Stimulated activated CD4-positive, alpha-beta T cell treated with anti-CD3 and anti-CD28 coated beads, Interleukin-4, amount 100 ng/mL, for 1 hour (primary cell): ENCODE measurements at places on chromosomes 13 and 19.

- no peak for DNase-seq
These were observed 461 bp upstream of the TM9SF2 start for GRCh38 chr13:99500839-99501183.

DNA sequence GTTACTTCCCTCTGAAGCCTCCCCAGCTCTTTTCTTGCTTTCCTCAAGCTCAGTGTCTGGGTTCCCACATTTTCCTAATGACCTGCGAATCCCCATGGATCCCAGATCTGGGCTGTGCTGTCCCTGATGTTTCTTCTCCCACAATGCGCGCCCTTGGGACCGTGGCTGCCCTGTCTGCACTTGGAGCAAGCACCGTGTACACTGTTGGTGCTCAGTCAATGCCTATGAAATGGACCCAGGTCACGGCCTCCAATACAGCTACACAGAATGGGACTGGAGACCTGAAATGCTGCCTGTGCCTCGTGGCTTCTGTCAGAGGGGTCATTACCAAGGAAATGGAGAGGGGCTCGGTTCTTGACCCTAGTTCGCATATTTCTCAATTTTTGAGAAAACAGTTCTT is 160.1 kb upstream of the SOX1 start:
- DNase-seq: no peak

DNA sequence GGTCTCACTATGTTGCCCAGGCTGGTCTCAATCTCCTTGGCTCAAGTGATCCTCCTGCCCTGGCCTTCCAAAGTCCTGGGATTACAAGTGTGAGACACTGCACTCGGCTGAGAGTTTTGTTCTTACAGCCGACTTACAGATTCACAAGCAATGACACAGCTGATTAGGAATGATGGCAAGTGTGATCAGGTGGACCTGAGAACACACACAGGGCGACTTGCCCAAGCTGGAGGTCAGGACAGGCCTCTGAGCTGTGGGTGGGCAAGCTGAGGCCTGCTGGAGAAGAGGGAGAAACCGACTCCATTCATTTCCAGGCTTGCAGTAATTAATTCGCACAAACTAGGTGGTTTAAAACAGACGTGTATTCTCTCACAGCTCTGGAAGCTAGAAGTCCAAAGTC is 8.1 kb upstream of the ATG4D start:
- DNase-seq: no peak

DNA sequence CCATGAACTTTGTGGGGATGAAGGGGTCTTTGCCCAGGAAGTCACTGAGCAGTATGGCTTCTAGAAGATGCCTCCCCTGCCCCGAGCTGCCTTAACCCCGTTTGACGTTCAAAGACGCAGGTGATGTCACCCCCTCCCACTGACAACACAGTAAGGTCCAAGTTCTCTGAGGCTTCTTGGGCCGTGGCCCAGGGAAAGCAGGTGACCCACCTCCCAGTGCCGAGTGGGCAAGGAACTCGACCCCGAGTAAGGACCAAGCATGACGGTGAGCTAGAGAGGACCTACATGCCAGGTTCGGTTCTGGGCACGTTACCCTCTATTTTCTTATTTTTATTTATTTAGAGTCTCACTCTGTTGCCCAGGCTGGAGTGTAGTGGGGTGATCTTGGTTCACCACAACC is 81.3 kb downstream of the SLC6A16 start:
- no peak for DNase-seq

DNA sequence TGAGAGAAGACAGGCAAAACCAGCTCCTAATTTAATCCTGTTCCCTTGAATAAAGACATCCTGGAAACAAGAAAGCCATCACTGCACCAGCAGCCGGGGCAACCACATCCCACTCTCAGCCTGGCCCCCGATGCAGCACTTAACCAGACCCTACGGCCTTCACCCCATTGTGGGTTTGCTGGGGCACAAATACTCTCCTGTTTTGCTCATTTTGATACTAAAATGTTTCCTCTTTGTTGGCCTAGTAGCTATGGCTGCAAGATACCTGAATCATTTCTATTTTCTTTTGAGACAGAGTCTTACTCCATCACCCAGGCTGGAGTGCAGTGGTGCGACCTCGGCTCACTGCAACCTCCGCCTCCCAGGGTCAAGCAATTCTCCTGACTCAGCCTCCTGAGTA is 28.4 kb downstream of the ANKRD27 start:
- no peak for DNase-seq

DNA sequence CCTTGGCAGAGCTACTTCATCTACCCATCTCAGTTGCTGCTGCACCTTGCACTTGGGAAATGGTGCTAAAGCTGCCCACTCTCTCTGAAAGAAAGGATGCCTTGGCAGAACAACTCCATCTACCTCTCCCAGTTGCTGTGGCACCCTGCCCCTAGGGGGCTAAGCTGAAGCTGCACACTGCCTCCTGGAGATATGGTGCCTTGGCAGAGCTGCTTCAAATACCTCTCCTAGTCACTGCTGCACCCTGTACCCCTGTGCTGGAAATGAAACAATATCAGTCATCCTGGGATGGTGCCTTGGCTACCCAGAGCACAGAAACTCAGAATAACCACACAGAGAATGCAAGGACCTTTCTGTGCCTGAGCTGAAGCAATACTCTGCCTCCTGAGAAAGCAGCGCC is 615.8 kb downstream of the DIAPH3 start:
- DNase-seq: no peak

DNA sequence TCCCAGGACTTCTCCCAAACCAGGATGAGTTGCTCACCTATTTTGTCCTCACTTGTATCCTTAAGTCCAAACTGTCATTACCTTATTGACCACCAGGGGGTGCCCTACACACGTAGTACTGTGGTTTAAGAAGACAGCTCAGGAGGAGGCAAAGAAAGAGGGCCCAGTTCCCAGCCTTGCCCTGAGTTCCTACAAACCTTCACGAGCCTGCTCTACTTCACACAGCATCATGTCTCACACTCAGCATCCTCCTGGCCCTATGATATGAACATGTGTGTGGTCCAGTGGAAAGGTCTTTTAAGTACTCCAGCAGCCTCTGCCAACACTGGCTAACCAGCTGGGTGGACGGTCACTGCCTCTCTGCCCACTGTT is 8.1 kb upstream of the ZNF784 start:
- peak; percentile 72 for DNase-seq

DNA sequence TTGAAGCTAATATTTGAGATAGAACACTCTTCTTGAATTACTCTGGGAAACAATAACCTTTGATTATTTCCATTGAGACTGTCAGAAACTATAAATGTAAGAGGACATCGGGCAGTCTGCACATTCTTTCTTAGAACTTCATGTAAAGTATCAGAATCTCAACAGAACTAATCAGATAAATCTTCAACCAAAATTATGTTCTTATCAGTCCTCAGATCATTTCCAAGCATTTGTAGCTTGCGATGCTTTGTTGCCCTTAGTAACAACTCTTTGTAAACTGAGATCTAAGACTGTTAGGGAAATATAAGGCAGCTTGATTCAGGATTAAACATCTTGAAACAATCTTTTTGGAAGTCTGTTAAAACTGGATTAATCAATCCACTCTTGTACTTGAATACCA is 70.3 kb downstream of the FNDC3A start:
- no peak for DNase-seq

GRCh38 chr13:55572408-55572807 is 1568.3 kb upstream of the PRR20A start:
- no peak for DNase-seq

DNA sequence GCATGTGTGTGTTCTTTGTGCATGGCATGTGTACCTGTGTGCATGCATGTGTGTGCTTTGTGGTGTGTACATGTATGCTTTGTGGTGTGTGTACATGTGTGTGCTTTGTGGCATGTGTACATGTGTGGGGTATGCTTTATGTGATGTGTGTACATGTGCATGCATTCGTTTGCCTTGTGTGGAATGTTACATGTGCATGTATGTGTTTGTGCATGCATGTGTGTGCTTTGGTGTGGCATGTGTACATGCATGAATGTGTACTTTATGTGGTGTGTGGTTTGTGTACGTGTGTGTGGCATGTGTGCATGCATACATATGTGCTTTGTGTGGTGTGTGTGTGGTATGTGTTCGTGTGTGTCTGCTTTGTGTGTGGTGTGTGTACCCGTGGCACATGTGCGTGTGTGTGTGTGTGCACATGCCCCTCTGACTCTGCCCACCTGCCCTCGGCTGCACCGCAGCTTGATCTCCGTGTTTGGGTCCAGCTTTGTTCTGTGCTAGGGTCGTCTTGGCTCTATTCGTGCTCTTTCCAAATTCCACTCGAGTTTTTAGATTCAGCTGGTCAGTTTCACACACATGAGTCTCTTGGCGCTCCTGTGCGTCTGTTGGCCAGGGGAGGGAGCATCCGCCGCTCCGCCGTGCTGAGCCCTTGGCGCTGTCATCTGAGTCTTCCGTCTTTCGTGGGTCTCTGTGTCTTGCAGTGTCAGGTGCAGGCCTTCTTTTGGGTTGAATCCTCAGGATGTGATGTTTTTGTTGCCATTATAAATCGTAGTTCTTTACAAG is 46.5 kb upstream of the TFDP1 start:
- DNase-seq: no peak

DNA sequence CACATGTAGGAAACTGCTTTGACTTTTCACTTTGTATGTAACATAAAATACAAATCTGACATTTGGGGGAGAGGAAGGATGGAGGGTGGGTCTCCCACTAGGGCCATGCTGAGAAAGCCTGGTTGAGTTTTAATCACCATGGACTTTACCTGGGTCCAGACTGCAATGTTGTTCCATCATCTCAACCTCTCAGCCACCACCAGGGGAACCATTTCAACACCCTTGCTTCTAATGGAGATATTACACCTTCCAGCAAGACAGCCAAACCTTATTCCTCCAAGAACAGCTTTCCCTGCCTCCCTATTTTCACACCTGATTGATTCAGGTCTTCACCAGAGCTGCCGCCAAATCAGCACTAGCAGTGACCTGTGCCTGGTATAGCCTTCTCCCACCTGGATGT is 56.0 kb downstream of the ZAR1L start:
- no peak for DNase-seq

DNA sequence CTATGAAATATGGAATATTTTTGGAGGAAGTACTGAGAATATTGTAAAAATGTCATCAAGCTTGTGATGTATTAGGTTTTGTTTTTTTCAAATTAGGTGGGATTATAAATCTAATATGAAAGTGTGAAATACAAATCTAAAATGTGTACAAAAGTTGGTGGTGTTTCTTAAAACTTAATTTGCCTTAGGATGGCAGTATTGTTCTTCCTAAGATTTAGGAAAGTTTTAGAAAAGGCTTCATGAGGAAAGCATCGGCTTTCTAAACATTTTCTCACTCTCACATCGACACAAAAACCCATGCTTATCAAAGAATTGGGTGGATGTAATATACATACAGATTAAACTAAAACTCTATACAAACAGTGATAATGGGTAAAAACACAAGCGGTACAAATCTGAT is 972.0 kb upstream of the PCDH20 start:
- no peak for DNase-seq

DNA sequence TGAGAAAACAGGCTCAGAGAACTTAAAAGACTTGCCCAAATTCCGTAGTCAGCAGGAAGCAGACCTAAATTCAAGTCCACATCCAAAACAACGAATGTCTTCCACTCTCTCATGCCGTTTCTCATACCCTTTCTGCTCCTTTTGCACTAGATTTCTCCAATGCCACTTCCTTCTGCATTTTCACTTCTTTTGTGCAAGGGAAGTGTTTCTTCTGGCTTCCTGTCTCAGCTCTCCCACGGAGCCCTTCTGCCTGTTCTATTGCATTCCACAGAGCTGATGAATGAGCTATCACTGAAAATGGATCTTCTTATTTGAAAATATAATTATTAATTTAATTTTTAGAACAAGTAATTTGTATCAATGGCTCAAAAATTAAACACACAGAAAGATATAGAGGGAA is 56.1 kb upstream of the STK24 start:
- DNase-seq: no peak

- DNase-seq: no peak
These were observed 123.9 kb downstream of the SLC7A1 start for GRCh38 chr13:29471551-29471950.

DNA sequence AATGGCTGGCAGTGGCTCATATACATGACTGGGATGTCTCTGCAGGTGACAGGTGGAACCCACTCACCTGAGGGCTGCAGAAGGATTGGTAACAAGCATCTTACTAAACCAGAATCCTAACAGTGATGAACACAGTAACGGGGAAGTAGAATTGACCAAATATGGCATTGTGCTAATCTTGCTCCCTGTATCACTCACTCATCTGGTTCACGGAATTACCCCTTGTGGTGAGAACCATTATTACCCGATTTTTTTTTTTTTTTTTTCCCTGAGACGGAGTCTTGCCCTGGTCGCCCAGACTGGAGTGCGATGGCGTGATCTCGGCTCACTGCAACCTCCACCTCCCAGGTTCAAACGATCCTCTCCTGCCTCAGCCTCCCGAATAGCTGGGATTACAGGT is 69.5 kb downstream of the PTPRS start:
- no peak for DNase-seq

DNA sequence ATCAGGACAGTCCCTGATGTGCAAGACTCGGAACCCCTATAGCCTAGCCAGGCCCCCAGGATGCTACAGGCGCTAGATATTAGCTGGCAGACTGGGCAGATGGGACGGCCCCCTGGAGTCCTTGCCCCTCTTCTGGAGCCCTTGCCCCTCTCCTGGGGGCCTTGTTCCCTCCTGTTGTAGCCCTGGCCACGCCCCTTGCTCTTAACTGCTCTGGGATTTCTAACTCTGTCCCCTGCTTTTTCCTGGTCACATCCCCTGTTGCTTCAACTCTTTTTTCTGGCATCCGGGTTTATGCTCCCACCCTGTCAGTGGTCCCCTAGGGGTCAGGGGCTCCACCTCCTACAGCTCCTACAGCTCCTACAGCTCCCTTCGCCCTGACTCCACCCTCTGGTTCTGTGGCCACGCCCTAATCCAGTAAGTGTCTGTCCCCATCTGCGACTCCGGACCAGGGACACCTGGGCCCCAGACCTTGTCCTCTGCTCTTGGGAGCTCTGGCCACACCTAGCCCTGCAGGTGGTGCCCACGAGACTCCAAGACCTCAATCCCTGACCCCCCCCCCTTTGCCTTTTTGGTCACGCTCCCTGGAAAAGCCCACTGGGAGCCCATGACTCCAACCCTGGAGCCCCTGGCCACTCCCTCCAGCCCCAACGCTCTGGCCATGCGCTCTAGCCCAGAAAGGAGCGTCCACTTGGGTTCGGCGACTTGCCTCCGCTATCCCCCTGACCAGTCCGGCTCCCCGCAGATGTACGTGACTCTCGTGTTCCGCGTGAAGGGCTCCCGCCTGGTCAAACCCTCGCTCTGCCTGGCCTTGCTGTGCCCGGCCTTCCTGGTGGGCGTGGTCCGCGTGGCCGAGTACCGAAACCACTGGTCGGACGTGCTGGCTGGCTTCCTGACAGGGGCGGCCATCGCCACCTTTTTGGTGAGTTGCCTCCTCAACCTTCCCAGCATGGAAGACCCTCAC is 6.8 kb downstream of the PLPPR2 start:
- DNase-seq: no peak

- DNase-seq: no peak
These were observed 158.4 kb downstream of the RNF17 start for GRCh38 chr13:24922387-24922744.
